ENCODE measurements at places on chromosomes 1 and 21.

DNA sequence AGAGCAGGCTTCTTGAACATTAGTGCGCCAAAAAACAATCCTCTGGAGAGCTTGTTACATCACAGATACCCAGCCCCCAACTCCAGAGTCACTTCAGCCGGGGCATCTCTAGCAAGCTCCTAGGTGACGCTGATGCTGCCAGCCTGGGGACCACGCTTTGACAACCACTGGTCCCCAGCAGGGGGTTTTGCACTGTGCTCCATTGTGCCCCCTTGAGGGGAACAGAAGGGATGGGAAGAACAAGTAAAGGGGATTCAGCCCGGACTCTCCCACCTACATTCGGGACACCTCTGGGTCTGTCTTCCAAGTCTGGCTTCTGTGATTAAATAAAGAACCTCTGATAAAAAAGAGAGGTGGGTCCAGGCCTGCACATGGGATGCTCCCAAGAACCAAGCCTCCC, 60.4 kb downstream of the ATP5PO start:
- no peak for DNase-seq

DNA sequence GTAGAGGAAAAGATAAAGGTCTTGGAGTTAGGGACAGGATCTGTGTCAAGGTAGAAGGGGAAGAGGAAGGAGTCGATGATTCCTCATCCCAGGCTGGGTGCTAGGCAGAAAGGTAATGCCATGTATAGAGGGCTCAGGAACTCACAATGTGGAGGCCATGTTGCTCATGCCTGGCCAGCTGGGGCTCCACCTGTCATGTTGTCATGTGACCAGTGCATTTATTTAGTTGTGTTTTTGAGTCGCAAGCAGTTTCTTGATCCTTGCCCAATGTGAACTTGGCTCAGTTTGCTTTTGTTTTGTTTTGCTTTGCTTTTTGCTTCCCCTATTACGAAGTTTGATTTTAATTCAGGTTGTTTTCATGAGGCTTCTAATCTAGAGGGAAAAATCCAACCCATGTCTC, 5.7 kb downstream of the CASQ2 start:
- DNase-seq = no peak

GRCh38 chr1:6922096-6922931, 137.1 kb downstream of the CAMTA1 start:
- no peak for DNase-seq

DNA sequence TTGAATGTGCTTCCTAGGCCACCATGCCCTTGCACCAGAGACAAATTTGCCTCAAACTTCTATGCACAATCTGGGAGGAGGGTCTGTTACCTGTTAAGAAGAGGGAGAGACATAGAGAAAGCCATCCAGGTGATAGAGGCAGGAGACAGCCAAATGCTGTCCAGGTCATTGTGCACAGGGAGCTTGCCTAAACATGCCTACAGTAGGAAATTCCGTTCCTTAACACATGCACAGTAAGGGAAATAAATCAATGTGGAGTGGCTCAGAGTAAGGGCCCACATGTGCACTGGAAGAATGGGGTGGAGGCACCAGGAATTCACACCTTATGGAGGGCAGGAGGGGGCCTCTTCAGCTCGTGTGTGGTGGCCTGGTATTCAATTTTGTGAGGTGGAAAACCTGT, 19.5 kb upstream of the CREG1 start:
- DNase-seq = no peak

- DNase-seq = no peak
Observed at GRCh38 chr1:41589395-41589794, 104.9 kb upstream of the EDN2 start.

DNA sequence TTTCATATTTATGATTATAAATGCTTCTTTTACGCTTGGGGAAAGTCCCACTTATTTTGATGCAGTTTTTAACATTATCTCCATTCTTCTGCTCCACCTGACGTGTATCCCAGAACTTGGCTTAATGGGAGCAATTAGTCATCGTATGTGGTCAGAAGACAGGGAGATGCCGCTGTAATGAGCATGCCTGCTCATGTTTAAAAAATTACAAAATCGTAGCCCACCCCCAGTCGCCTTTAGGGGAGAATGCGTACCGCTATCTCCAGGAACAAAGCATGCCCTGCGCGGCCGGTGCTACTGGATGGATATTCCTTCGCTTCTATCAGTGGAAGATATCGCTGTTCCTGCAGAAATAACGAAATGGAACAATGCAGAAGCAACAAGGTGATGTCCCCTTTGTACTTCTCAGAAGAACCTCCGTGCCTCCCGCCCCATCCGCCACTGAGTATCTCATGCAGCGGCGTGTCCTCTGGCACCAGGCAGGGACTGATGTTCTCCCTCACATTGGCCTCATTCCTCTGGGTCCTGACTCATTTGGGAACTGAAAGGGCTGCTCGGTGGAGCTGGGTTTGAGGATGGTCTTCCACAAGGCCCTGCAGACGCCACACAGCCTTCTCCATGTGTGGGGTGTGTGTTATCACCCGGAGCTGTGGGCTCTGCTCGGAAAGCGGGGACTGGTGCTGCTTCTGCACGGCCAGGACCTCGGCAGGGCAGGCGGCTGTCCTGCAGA, 116.3 kb upstream of the COL6A1 start:
- no peak for DNase-seq

DNA sequence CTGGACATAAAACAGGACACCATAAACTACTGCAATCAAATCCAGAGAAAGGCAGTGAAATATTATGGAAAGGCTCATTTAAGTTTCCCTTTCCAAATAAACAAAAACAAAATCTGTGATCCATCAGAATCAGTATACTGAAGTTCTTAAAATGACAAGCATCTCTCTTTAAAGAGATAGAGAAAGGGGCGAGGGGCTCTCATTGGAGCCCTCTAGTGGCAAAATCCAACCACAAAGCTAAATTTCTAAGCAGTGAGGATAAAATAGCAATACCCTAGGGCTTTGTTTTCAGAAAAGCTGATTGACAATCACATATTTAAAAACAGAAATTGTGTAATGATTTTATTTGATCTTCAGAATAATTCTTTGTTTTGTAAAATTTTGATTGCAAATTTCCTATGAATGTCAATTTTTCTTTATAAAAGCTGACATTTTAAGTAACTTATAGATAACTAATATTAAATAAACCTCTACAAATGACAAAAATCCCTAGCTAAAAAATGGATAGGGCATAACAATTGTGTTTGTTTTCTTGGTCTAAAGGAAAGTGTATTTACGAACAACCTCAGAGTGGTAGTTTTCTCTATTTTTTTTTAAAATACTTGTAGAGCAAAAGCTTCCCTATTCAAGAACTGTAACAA, 138.2 kb downstream of the COL24A1 start:
- no peak for DNase-seq

GRCh38 chr1:167551362-167551761, 2.2 kb downstream of the CREG1 start:
- DNase-seq = no peak

DNA sequence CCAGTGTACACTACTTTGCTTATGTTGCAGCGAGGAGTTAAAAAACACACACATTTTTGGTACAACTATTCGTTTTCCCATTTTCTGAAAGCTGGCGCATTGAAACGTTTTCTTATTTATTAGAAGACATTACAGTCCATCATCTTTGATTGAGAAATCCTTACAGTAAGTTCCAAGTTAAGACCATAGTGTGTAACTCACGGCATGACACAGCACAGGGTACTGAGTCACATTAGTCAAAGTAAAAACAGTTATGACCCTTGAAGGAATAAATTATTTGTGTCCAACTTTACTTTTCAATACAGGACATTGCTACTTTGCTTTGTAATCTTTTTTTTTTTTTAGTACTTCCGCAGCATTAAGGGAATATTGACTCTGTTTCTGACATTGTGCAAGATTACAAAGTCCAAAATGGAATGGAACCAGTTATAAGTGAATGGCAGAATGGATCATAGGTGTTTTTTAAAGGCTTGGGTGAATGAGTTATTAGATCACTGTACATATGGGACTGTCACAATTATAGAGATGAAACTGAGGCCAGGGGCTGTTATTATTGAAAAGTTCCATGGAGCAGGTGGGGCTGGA, 11.7 kb downstream of the PTGFRN start:
- DNase-seq = no peak

DNA sequence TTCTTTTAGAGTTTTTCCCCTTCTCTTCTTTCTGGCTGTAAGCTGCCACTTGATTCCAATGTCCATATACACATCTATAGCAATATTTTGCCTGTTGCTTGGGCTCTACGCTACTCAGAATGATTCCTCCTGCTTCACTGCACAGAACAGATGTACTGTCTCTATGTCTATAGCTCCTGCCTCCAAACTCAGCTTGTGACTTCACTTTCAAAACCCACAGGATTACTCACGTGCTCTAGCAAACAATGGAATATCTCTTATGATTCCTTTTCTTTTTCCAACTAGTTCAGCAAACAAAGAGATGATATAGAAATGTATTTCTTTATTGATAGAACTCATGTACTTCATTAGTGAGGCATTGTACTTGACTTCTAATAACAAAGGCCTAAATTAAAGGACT, 80.5 kb upstream of the SOX13 start:
- DNase-seq = no peak

DNA sequence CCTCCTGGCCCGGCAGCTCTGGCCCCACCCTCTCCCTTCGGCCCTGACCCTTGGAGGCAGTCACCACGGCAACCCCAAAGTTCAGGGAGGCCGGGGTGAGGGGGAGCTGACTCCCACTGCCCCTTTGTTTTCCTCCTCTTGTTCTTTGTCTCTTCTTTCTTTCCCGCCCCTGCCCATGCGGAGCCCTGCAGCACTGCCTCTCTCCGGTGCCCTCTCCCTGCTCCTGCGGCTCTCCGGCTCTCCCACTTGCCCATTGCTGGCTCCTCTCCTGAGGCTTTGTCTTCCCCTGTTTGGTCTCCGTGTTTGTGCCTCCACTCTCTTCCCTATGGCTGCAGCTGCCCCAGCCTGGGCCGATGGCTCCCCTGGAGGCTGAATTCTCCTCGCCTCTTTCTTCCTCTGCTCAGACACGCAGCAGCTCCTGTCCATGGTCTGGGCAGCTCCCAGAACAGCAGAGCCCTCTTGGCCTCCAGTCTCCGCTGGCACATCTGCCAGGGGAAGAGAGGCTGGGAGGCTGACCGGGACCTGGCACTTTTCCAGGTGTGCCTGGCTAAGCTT, 5.8 kb downstream of the CELSR2 start:
- no peak for DNase-seq

DNA sequence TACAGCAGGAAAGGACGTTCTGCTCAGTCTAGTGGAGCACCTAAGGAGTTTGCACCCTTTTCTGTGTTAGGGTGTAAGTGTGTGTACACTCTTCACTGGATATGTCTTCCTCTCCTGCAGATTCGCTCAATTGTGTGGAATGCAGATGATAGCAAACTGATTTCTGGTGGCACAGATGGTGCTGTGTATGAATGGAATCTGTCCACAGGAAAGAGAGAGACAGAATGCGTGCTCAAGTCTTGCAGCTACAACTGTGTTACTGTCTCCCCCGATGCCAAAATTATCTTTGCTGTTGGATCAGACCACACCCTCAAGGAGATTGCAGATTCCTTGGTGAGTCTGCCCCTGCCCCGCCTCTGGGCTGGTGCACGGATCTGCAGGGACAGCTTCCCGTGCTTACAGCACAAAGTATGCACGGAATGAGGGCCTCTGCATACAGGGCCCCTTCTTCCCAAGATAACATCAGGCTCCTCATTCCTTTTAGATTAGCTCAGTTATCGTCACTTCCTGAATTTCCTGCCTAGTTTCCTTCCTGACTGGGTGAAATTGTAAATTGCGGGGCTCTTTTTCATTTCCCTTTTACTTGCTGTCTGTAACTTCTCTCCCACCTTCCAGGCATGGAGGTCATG, 34.6 kb downstream of the CFAP57 start:
- DNase-seq = no peak

DNA sequence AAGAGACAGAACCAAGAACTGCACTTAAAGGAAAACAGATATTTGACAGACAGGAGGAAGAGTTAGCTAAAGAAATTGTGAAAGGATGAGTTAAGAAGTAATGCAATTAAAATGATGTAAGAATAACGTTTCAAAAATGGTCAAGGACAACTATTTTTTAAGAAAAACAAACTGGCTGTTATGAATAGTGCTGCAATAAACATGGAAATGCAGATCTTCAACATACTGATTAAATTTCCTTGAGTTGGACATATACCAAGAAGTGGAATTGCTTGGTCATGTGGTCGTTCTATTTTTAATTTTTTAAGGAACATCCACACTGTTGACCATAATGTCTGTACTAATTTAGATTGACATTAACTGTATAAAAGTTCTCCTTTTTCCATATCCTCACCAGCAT, 23.1 kb upstream of the PHTF1 start:
- DNase-seq = no peak

- no peak for DNase-seq
Observed at GRCh38 chr1:173255214-173255813, 48.2 kb upstream of the TNFSF4 start.

DNA sequence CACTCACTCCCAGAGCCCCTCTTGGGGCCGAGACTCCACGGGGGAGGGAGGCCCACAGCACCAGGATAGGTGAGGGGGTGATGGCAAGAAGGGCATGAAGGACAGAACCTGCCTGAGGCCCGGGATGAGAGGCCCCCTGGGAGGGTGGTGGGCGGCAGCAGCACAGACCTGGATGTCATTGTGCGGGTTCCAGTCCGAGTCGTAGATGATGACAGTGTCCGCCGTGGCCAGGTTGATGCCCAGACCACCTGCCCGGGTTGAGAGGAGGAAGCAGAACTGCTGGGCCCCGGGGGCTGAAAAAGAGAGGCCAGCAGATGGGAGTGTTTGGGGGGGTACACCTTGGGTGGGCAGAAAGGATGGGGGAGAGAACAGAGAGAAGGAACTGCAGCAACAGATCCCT, 50.1 kb downstream of the CHD5 start:
- DNase-seq = no peak

- no peak for DNase-seq
Observed at GRCh38 chr1:228647523-228648444, 87.5 kb upstream of the RHOU start.

DNA sequence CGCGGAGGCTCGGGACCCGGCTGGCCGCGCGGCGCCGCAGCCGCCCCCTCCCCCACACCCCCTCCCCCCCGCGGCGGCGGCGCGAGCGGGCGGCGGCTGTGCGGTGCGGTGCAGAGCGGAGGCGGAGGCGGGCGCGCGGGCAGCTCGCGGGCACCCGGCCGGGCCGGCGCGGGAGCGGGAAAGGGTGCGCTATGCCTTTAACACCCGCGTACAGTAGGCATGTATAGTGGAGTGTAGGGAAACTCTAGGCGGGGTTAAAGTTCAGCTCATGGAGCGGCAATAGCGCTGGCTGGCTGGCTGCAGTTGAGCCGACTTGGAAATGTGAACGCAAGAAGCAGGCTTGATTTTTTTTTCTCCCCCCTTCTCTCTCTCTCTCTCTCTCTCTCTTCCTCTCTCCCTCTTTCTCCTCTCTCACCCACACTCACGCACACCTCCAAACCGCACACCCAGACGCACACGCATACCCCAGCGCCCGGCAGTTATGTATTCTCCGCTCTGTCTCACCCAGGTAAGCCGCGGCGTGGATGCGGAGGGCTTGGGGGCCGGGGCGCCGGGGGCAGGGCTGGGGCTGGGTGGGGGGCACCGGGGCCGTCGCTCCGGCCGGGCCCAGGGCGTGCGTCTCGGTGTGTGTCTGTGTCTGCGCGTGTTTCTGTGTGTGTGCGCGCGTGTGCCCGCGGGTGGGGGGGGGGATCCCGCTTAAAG, at the start of gene NFIA:
Gene NFIA, plus strand, starts transcription at position 251 of the 702 bp plus-strand sequence.
- no peak for DNase-seq
